ENCODE measurements at places on chromosomes 2 and 18.
A peak's percentile ranks its signal among the peaks of the same experiment; 100 is the strongest.

- no peak for DNase-seq
These were observed 300.7 kb upstream of the UBE2E3 start for GRCh38 chr2:180679693-180680092.

- no peak for DNase-seq
These were observed 38.0 kb upstream of the NEDD4L start for GRCh38 chr18:58005885-58006523.

DNA sequence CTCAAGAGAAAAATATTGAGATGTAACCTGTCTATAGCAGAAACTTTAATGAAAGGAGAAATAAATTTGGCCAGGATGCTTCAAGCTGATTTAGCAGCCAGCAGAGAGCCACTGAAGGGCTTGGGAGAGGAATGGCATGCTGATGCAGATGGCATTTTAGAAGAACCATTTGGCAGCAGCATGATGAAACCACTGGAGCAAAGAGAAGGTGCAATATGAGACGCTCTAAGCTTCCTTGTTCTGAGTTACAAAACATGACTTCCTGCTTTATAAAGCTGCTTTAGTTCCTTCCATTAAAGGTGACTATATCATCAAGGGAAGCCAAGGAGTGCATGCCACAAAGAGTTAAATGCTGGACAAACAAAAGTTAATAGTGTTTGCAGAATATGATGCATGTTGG lies 189.7 kb downstream of the PID1 start:
- no peak for DNase-seq

GRCh38 chr18:1848716-1849115 lies 722.6 kb downstream of the METTL4 start:
- DNase-seq: no peak

- DNase-seq: no peak
These were observed 3.0 kb upstream of the CHMP3 start for GRCh38 chr2:86566158-86566820.

GRCh38 chr2:3624059-3624794 lies 29.3 kb downstream of the COLEC11 start:
- no peak for DNase-seq

DNA sequence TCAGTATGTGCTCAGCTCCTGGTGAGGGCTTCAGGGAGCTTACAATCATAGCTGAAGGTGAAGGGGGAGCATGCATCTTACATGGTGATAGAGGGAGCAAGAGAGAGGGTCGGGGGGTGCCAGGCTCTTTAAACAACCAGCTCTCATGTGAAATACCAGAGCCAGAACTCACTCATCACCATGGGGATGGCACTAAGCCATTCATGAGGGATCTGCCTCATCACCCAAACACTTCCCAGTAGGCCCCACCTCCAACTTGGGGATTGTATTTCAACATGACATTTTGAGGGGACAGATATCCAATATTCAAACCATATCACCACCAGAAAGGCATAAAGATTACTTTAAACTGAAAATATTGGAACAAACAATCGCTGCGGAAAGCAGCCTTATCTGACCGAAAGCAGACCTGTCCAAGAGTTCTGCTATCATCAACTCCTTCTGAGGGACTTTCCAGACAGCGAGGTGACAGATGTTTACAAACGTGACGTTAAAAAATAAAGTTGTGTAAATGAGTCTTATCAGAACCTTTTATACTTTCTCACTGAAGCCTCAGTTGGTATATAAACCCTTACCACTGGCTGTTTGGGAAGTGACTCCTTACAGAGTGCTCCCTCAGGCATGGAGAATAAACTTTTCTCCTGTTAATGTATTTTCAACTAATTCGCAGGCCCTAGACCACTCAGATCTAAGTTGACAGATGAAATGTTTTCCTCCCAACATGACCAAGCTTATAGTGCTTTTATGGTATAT lies 35.5 kb upstream of the PTH2R start:
- no peak for DNase-seq

GRCh38 chr2:135650721-135651120 lies 90.9 kb upstream of the UBXN4 start:
- DNase-seq: no peak

DNA sequence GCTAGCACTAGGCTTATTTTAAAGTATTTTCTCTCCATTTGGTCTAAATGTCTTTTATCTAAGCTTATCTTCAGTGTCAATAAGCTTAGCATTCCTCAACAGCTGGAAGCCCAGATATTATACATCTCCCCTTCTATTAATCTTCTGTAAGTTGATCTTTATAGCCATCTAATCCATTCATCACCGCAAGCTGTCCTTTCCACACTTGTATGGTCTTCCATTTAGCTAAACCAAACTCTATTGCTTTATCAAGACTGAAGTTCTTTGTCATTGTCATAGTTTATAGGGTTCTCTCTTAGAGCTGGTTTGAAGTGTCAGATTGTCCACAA lies 101.3 kb upstream of the GPR45 start:
- no peak for DNase-seq

GRCh38 chr2:19739256-19739655 lies 162.5 kb downstream of the TTC32 start:
- DNase-seq: no peak

DNA sequence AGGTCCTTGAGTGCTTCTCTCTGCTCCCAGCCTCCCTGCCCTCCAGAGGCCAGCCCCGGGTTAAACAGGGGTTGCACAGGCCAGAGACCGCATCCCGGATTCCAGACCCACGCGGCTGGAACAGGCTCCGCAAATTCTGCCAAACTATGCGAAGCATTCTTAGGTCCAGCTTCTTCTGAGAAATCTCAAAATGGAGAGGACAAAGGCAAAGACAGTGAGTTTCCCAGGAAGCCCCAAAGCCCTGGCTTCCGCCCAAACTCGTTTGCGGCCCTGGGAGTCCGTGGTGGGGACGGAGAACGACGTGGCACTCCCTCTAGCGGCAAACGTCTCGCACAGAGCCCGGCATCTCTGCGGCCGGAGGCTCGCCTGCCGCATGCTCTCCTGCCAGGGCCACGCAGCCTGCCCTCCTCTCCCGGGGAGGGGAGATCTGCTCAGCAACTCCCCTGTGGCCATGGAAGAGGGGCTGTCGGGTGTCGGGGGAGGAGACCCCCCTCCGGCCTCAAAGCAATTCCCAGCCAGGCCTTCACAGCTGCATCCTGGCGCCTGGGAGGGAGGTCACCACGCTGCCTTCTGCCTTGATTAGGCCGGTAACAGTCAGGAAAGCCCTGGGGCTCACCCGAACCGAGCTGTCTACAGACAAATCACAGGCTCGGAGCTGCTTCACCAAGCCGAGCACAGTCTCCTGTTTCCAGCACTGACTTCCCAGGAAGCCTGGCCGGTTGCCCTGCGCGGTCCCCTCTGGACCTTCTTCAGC lies 33.4 kb upstream of the KLHL29 start:
- peak; percentile 62 for DNase-seq

- no peak for DNase-seq
These were observed 13.0 kb upstream of the DAPL1 start for GRCh38 chr2:158782136-158782535.

GRCh38 chr2:20453087-20453486 lies 6.2 kb downstream of the RHOB start:
- no peak for DNase-seq

- no peak for DNase-seq
These were observed 87.5 kb upstream of the SLC35G4 start for GRCh38 chr18:11521853-11522252.

GRCh38 chr18:22367303-22367702 lies 50.4 kb downstream of the CTAGE1 start:
- no peak for DNase-seq

- no peak for DNase-seq
These were observed 249.9 kb downstream of the PARD3B start for GRCh38 chr2:204795156-204795555.

- DNase-seq: no peak
These were observed 755 bp downstream of the EIF4E2 start for GRCh38 chr2:232551250-232551638.

DNA sequence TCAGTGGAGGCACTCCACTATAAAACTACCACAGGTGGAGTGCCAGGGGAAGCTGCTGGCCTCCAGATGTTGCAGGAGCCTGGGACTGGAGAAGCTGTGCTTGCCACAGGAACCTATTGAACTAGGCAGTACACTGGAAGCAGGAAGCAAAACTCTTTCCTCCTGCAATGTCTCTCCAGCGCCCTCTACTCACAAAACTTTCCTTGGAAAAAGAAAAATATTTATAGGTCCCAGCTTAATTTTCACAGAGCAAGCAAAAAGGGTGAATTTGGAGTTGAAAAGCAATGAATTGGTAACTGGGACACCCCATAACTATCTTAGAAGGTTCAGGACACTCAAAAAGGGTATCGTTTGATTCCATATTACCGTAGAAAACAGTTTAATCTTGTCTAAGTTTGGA lies 33.2 kb upstream of the REEP1 start:
- no peak for DNase-seq

DNA sequence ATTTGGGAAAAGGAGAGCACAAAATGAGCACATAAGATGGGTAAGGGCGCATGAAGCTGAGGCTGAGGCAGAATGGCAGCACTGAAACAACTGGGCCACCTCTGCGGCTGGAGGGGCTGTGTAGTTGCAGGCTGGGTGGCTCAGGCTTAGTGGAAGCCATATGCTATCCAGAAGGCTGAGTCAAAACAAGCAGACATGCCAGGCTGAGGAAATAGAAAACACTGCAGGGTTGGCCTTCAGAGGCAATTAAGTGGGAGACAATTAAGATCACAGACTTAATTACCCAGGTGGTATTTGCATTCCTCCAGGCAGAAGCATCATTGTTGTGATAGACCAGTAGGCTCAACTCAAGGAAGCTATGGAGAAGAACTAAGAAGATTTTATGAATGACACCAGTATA lies 11.4 kb upstream of the XPO1 start:
- DNase-seq: no peak

DNA sequence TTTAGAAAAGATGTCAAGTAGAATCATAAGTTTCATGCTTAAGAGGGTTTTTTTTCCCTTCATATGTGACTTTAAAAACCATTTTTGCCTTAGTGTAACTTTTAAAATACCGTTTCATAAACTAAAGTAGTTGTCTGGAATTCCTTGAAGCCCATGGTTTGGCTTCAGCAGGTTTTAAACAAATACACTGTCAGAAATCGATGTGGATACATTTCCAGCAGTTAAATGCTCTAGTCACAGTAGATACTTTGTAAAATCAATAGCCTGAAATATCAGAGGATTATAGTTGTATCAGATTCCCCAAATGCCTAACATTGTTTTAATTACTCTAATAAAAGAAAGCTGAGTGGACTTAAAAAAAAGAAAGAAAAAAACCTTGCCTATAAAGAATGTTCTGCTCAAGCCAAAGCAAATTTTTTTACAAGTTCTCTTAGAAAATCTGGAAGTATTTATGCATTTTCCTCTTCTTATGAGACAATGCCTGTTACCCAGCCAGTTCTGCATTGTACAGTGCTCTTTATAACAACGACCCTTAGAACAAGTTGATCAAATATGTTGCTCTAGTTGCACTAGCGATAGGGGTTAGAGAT lies 260.5 kb downstream of the LTBP1 start:
- DNase-seq: no peak

GRCh38 chr2:240626531-240627300 lies 1.4 kb downstream of the GPR35 start:
- no peak for DNase-seq

- DNase-seq: no peak
These were observed 141.6 kb upstream of the CYP26B1 start for GRCh38 chr2:72289283-72289682.

- DNase-seq: no peak
These were observed 268.6 kb upstream of the LRRTM1 start for GRCh38 chr2:80573167-80573566.

DNA sequence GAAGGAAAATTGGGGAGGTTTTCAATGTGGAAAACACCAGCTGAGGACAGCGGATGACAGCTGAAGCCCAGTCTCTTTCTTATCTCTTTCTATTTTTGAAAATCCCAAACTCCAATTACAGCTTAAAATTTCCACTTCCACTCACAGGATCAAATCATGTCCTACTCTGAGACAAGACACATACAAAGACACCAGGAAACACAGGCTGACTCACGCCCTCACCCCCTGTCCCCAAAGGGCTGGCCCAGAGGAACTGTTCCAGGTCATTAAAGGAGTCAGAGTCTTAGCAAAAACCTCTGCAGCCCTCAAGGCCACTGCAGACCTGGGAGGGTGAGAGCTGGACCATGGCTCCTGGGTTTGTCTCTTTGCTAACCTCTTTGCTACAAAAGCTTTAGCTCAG lies 143.1 kb upstream of the CAPN13 start:
- no peak for DNase-seq

GRCh38 chr18:10139783-10140410 lies 226.1 kb downstream of the VAPA start:
- DNase-seq: no peak

DNA sequence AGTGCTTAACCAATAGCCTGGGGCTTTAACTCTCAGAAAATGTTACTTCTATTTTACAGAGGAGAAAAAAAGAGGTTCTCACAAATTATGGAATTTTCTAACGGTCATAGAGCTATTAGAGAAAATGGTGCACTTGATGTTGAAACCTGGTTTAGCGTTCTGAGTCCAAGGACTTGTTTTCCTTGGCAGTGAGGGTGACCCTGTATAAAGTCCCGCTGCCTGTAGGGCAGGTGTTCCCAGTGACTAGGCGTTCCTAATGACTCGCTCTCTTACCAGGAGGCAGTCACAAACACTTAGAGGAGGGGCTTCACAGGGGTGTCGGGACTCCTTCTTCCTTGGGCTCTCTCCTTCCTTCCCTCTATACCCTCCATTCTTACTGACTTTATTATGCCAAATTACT lies 175.8 kb downstream of the ACTR3 start:
- no peak for DNase-seq

GRCh38 chr18:58556331-58557007 lies 72.4 kb downstream of the ALPK2 start:
- no peak for DNase-seq

DNA sequence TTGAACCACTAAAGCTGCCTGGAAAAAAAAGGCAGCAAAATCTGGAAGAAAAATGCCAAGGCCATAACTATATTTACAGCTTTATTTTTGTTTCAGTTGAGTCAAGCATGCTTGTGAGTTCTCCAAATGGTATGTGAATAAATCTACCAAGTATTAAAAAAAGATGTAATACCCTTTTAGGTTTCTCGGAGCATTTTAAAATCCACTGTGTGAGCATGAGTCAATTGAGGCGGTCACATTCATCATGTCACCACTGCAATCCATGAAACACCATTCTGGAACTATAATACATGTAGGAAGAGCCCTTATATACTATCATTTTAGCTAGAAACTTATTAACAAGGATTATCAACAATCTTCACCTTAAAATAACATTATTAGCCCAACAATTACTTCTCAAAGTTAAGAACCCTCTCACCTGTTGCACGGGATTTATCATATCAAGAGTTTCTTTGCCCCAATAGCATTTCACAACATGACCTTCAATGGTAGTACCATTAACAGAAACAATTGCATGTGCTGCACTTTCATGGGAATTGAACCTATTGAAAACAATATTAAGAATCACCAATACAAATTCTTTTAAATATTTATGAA lies 24.2 kb upstream of the C2orf42 start:
- no peak for DNase-seq

- DNase-seq: no peak
These were observed 28.0 kb downstream of the STAT4 start for GRCh38 chr2:191122638-191123294.

DNA sequence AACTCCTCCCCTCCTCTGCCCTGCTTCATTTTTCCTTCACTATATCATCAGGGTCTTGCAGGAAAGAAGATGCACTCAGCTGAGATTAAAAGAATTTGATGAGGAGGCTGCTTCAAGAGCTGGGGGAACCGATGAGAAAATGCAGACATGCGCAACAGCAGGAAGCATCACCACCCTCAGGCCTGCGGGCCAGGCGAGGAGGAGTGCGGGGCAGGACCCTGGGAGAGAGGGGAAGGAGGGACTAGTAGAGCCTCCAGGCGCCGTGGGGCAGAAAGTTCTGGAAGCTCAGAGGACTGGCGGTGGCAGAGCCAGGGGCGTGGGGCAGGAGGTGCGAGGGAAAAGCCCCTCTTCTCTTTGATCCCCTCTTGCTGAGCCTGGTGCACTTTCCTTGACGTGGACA lies 108.2 kb downstream of the CD226 start:
- DNase-seq: no peak

All from stimulated activated CD4-positive, alpha-beta T cell treated with anti-CD3 and anti-CD28 coated beads, Interleukin-12 subunit alpha, Interleukin-12 subunit beta, amount 100 ng/mL, for 4 hours (primary cell).